ENCODE measurements at places on chromosomes 4 and X.

DNA sequence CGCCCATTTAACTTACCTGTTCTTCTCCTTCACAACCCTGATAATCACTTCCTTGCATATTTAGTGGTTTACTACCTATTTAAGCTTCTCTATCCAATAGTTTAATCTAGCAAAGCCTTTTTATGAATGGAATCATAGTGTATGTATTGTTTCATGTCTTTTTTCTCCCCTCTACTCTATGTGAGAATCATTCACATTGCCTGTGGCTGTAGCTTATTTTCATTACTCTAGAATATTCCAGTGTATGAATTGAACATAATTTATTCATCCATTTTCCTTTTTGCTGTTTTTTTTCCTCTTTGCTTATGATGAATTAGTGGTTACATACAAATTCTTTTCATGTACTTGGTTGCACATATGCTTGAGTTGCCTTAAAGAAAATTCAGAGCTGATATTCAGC is 490 bp upstream of the ADH4 start:
- no peak for DNase-seq

GRCh38 chrX:65035446-65035770 is 59.2 kb upstream of the ZC4H2 start:
- DNase-seq, result no peak

DNA sequence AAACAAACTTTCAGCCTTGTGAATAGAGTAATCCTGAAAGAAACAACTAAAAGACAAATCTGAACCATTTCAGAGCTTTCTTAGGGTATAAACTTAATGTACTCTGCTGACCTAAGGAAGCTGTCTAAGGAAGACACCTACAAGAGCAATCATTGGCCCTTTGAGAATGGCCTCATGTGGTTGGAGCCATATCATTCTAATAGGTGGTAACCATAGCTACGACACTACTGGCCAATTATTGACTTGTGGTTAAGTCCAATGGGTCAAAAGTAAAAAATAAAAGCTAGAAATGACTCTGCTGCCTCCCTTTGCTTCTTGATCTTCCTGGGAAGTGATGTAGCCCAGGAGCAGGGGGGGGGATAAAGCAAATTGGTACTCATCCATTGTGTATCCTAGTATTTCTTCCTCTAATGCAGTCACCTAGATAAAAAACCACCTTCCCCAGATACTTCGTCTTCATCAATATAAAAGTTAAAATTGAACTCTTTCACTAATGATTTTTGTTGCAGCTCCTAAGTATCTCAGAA is 547.0 kb downstream of the ARAP2 start:
- DNase-seq, result no peak

GRCh38 chr4:158958489-158959270 is 144.2 kb upstream of the RAPGEF2 start:
- DNase-seq, result no peak

GRCh38 chr4:137956256-137956655 is 285.9 kb downstream of the SLC7A11 start:
- DNase-seq, result no peak

DNA sequence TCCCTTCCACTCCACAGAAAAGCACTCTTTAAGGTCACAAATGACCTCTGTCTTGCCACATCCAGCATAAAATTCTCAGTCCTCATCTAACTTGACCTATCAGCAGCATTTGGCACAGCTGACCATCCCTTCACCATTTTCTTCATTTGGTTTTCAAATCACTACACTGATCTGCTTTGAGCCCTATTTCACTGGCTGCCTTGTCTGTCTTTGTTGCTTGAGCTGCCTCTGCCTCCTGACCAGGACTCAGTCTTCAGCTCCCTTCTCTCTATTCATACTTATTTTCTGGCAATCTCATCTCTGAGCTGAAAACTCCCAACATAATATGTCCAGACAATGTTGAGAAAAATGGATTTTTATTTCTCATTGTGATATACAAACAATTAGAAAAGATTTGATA is 27.7 kb upstream of the PDE5A start:
- no peak for DNase-seq

GRCh38 chrX:23742174-23742696 is 841 bp downstream of the ACOT9 start:
- no peak for DNase-seq

DNA sequence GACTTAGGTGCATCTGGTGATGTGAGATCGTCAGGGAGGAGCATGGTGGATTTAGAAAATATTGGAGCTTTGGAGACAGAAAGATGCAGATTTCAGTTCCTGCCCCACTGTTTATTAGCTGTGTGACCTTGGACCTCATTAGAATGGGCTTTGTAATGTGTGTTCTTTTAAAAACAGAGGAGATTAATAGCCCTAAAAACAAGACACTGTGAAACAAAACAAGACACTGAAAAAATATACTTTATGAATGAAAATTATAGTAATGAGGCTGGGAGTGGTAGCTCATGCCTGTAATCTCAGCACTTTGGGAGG is 79.5 kb downstream of the EVC start:
- no peak for DNase-seq

- DNase-seq, result no peak
These were observed 42.1 kb downstream of the RBPJ start for GRCh38 chr4:26362745-26363439.

DNA sequence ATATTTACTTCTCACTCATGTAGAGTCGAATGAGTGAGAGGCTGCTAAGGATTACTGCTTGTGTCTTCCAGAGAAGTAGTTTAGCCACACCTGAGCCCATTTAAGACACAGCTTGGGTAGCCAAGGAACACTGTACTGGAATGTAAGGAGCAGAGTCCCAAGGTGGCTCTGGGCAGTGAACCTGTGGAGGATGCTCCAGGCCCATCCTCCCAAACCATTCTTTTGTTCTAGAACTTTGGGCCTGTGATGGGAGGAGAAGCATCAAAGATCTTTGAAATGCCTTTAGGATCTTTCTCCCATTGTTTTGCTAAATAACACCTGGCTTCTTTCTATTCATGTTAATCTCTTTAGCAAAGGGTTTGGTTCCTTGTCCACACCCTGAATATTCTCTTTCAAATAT is 162.2 kb downstream of the KLHL4 start:
- no peak for DNase-seq

DNA sequence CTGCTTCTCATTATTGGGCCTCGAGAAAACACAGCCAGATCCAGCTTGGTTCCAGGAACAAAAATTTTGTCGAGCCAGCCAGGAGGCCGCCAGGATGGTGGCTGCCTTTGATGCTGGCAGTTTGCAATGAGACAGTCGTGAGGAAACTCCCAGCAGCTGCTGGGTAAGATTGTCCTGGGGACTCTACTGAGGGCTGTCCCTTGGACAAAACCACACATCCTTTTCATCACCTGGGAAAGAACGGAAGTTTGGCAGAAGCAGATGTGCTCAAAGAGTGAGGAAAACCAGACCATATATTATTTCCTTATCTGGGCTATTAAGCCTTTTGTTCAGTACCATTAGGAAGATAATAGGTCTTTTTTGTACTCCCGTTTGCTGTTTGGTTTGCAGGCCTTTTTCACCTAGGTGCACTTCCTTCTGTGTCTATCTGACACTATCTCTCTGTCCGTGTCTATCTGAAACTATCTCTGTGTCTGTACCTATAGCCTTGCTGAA is 13.4 kb upstream of the PAPSS1 start:
- DNase-seq, result no peak

DNA sequence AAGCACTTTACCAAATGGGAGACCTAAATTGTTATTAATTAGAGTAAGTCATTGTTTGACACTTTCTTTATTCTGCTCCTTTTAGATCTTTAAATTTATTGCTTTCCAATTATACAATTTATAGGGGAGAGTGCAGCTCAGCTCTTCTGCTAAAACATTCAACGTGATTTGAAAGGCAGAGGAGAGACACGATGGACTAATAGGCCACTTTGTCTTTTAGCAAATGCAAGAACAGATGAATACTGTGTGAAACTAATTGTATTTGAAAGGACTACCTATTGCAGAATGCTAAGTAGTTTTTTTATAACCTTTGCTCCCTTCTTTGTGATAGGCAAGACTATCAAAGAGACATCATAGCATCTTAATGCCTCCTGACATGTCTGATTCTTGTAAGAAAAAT is 320.4 kb upstream of the KLF3 start:
- DNase-seq, result no peak

DNA sequence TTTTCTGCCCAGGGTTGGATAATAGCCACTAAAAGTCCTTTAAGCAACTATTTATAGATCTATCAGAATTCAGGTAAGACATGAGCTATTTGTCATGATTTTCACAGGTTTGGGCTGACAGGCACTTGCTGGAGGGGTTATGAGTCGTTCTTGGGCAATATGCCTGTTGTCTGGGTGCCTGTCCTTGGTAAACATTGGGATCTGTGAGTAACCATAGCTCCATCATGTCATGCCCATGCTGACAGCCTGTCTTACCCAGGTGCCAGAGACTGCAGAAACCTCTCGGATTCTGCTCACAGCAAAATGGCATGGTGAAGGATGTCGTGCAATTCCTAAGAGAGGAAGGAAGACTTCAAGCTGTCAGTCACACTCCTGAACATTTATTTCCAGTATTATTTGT is 116.0 kb upstream of the PUDP start:
- no peak for DNase-seq

GRCh38 chr4:26346203-26346620 is 25.4 kb downstream of the RBPJ start:
- DNase-seq, result no peak

DNA sequence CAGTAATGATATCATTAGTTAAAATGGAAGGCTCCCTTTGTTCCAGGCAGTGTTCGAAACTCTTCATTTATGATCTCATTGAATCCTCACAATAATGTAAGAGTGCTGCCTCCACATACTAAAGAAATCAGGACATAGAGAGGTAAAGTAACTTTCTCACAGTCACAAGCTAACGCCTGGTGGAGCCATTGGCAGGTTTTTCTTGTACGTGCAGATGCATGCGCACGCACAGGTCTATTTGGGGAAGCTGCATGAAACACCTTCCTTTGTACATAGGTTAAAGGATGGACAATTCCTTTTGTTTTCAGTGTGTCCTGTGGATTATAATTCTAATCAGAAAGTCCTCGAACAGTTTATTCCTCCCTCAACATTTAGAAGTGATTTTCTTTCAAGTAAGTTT is 176.2 kb downstream of the RAPGEF2 start:
- no peak for DNase-seq

DNA sequence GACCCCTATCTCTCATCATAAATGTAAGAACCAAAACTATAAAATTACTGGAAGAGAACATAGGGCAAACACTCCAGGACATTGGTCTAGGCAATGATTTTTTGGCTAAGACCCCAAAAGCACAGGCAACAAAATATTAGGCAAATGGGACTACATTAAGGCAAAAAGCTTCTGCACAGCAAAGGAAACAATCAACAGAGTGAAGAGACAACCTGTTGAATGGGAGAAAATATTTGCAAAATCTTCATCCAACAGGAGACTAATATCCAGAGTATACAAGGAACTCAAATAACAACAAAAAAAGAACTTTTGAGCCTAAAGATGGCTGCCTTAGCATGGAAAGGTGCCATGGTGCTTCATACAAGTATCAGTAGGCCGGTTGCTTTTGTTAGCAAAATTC is 111.1 kb upstream of the FMR1 start:
- no peak for DNase-seq

GRCh38 chrX:134369576-134369975 is 90.4 kb upstream of the HPRT1 start:
- DNase-seq, result no peak
